ENCODE measurements at places on chromosomes 4 and X.

GRCh38 chrX:129698150-129698549 is 40.6 kb upstream of the XPNPEP2 start:
- DNase-seq = no peak

GRCh38 chrX:65576160-65576559 is 41.6 kb upstream of the LAS1L start:
- DNase-seq = no peak

DNA sequence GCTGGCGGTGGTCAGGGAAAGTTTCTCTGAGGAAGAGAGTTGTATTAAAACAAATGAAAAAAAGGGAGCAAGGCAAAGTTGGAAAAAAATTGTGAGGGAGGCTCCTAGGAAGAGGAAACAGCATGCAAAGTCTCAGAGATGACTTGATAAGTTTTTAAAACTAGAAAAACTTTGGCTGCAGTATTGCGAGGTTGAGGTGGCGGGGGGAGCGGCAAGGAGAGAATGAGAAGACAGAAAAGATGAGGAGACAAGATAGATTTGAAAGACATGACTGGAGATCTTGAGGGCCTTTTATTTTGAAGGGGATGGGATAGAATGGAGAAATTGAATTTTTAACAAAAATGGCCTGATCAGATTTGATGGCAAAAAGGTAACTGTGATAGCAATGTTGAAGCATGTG is 4.8 kb upstream of the UBE2D3 start:
- no peak for DNase-seq

DNA sequence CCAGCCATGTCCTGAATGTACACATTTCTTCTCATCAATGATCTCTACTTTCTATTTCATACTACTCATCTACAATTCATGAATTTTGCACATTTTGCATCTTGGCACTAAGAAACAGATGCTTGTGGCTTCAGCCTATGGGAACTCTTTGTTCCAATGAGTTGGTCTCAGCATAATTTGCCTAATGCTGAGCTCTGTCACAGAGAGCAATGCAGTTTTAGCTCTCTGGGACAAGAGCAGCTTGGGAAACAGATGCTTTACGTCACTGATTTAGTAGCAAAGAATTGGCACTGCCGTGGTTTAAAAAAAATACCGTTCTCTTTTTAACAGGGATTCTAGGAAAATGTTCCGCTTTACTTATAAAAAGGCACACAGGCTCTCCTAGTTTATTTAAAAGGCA is 162.4 kb downstream of the WDFY3 start:
- DNase-seq = no peak

GRCh38 chrX:103565197-103565596 is 20.1 kb upstream of the TCEAL4 start:
- no peak for DNase-seq

- no peak for DNase-seq
Observed at GRCh38 chr4:16764622-16765021, 133.8 kb downstream of the LDB2 start.

DNA sequence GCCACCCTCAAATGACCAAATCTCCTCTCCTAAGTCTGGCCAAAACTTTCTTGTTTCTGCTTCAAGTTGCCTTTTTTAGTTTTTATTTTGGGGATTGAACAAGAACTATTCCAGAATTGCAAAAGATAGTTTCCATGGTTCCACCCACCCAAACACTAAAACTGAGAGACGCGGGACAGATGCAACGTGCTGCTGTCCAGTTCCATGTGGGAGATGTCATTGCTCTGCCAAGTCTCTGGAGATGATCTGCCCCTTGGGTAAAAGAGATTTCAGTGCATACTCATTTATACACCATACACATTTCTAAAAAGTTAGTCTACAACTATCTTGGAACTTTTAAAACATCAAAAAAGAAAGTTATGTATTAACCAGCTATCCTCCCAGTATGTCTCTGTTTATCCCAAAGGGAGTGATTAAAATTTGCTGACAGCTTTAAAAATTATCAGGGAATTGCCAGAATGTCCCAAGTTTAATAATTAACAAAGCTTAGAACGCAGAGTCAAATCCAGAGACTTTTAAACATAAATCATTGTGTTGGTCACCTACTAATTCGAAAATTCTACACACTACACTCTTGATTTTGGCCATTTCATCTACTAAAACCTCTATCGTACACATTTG is 3.2 kb downstream of the MAOB start:
- DNase-seq = no peak

- no peak for DNase-seq
Observed at GRCh38 chr4:12487000-12487399, 997.1 kb downstream of the RAB28 start.

- DNase-seq = peak; percentile 46
Observed at GRCh38 chrX:40300286-40300890, 202.6 kb upstream of the BCOR start.

DNA sequence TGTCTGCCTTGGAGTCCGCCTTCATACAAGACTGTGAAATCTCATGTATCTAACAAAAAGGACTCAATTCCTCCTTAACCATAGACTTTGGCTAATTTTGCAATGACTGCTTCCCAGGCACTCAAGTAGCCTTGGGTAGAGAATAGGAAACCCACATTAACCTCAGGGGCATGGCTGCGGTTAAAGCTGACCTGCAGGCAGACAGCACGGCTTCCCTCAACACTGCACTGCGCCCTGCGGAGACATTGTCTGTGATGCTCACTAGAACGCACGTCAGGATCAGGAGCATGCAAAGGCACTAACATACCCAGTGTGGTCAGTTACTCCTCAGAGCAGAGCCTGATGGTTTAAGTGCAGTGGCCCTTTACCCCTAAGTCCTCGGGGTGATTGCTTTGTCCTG is 10.3 kb upstream of the GPR143 start:
- no peak for DNase-seq

- DNase-seq = peak; percentile 53
Observed at GRCh38 chr4:101806914-101807313, 16.4 kb downstream of the BANK1 start.

- no peak for DNase-seq
Observed at GRCh38 chr4:25078523-25078922, 47.8 kb upstream of the LGI2 start.

GRCh38 chrX:115940888-115941332 is 229.6 kb upstream of the AGTR2 start:
- no peak for DNase-seq

DNA sequence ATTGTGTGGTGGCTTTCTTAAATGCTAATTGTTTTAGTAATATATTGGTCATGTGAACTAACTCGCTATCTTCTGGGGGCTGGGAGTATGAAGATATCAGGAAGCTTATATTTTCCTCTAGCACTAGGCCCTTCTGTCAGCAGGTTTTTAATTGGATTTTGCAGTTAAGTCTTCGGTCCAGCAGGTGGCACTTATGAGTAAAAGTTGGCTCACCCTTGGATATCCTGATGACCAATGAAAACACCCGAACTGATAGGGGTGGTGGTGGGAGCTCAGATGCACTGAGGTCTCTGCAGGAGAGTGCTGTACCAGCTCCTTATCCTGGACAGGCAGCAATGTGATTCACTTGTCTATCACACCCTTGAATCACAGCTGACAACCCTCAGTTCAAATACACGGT is 1365.8 kb upstream of the DIAPH2 start:
- peak; percentile 3 for DNase-seq

GRCh38 chr4:13325744-13326143 is 158.4 kb downstream of the RAB28 start:
- no peak for DNase-seq

DNA sequence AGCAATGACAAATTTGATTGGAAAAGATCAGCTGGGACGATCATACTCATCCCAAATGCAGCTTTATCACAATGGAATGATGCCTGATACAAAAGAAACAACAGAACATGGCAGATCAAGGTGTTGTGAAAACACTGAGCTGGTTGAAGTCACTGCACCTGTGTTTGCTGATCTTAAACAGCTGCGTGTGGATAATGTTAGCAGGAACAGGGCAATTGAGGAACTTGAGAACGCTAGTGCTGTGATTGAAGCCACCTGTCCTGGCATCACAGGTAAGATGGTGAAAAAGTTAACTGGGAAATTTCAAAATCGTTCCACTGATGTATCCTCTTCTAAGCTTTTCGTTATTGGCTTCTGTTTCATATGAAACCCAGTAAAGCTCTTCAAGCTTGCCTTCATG is 27.4 kb upstream of the SOD3 start:
- DNase-seq = no peak

GRCh38 chr4:151674804-151675391 is 85.9 kb downstream of the GATB start:
- DNase-seq = no peak

- no peak for DNase-seq
Observed at GRCh38 chr4:64799751-64800150, 390.5 kb upstream of the TECRL start.

DNA sequence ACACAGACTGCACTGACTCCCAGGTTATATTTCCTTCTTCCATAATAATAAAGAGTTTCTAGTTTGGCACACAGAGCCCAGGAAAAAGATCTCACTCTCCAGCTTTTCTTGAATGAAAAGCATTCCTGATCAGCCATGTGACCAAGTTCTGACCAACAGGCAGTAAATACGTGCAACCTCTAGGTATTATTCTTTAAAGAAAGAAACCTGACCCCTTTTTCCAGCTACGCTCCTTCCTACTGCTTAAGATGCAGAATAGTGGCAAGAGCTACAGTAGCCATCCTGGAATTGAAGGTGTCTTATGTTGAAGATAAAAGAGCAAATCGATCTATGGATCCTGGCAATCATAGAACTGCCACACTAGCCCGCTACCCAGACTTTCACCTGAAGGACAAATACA is 76.7 kb downstream of the LRBA start:
- DNase-seq = no peak

- no peak for DNase-seq
Observed at GRCh38 chr4:53905941-53906377, 158.4 kb downstream of the CHIC2 start.

- DNase-seq = no peak
Observed at GRCh38 chrX:153583433-153583832, 15.5 kb downstream of the CCNQ start.

DNA sequence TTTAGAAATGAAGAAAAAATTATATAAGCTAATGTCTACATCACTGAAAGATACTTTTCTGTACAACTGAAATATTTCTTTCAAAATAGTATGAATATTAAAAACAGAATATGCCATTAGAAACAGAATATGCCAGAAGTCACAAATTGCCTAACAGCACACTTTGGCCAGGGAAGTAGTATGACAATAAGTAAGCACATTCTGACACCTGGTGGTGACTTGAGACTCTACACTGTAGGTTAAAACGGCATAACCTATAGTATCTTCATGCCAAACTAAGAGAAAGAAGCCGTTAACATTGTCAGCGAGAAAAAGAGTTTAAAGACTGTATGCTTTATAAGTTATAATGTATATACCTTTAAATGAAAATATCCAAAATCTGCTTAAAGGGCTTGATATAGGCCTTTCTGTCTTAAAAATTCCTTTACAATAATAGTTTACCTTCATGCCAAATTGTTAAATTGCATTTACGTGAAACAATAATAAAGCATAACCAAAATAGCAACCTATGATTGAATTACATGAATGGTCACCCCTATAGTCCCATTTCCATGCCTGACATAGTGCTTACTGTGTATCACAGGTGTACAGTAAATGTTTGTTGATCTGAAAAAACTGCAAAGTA is 32.8 kb downstream of the FAM13A start:
- peak; percentile 59 for DNase-seq

DNA sequence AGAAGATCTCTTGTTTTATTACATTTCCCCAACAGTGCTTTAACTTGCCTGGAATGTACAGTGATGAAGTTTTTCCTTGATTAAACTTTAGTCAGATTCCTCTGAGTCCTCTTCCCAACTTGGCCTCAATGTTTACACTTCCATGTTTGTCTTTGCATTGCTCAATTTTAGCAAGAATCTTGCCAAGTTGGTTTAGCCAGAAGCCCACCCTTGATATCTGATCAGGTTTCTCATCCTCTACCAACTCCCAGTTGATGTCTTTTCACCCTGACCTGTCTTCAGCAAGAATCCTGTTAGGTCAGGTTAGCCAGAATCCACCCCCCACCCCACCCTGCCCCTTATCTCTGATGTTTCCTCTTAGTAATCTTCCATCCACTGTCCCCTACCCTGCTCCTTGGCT is 120.9 kb downstream of the MBNL3 start:
- DNase-seq = no peak

DNA sequence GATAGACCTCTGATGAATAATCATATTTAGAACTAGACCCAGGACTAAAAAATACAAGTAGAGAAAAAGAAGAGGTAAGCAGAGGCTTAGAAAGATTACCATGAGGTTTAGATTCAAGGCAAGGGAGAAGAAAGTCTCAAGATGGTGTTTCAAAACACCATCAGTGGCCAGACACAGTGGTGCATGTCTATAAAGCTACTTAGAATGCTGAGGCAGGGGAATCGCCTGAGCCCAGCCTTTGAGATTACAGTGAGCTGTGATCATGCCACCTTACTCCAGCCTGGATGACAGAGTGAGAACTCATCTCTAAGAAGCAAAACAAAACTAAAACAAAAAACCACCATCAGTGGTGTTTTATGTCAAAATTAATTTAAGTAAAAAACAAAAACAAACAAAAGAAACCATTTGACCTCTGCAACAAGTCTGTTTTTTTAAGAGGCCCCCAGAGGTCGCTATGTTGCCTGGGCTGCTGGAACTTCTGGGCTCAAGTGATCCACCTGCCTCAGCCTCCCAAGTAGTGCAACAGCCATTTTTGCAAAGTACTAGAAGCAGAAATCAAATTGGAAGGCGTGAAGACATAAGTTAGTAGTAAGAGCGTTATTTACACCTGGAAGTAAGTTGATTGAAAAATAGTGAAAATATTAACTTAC is 784.3 kb downstream of the ADGRL3 start:
- no peak for DNase-seq

GRCh38 chr4:13599159-13599558 is 28.4 kb downstream of the BOD1L1 start:
- no peak for DNase-seq

DNA sequence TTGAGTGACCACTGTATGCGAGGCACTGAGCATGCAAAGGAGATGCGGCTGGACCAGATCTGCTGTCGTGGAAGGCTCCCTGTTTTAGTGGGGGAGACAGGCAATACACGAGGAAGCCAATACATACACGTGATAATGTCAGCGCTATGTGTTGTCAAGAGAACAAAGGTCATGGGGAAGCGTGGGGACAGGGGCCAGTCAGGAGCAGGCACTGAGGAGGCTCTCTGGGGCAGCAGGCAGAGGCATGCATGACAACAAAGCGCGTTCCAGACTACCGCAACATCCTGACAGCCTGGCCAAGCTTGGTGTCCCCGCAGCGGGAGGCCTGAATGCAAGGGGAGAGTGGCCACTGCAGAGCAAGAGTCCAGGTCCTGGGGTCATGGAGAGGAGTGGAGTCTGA is 61.9 kb downstream of the DCTD start:
- no peak for DNase-seq

- no peak for DNase-seq
Observed at GRCh38 chrX:130543603-130544325, 142.0 kb downstream of the RBMX2 start.

DNA sequence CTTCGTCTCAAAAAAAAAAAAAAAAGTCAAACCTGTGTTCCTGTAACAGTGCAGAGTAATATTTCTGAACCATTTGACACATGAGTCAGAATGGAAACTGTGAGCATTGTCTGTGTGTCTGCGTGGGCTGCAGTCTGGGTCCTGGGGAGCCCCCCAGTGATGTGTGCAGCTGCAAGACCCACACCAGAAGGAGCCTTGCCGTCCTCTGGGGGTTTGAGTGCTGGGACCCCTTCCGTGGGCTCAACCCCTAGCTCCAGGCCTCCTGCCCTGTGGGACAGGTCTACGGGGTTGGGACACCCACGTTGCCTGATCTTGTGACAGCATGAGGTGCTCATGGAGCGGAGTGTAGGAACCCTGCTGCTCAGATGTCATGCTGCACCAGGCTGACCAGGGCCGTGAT is 43.7 kb downstream of the DDX3X start:
- DNase-seq = peak; percentile 52

Measured in GM10248 (cell line).